Karpas-422 (cell line): ENCODE measurements at places on chromosomes 6 and 20. TPM values are rescaled to one million over a fixed set of nuclear protein-coding genes. Genes with fewer than 3 reads are reported as not detected.

GJA1 gene
- total RNA-seq: not detected in 2 replicates

- H3K27ac ChIP-seq: no peak overlapping the region
- H3K4me3 ChIP-seq: no peak overlapping the region
- DNase-seq: no peak
- H3K36me3 ChIP-seq: peaks cover 28% of the 10 kb centered on the region; the same call in 1 of the 2 replicates
Observed at GRCh38 chr6:109478222-109478805, 4.7 kb downstream of the ZBTB24 start.

GRCh38 chr20:33773412-33774089, 37.6 kb upstream of the CHMP4B start:
- H3K27me3 ChIP-seq: no peaks in the 10 kb centered on the region
- no peak for DNase-seq
- H3K4me1 ChIP-seq: peaks cover 11% of the 10 kb centered on the region
- no peaks in the 10 kb centered on the region for H3K36me3 ChIP-seq

EFHC1 gene
- total RNA-seq: 22.5 and 44.0 TPM in 2 replicates
